ENCODE measurements at places on chromosomes 5 and 9.

GRCh38 chr9:16238623-16239138, 631.8 kb downstream of the BNC2 start:
- DNase-seq = no peak

GRCh38 chr5:115068239-115069086, 101.2 kb downstream of the TRIM36 start:
- DNase-seq = no peak

- DNase-seq = no peak
Measured at GRCh38 chr5:180649297-180650039, at the start of gene FLT4. TSS of gene FLT4 (minus strand) at chr5:180649600. CDS start at chr5:180649545, 55 bp downstream.

GRCh38 chr5:73174100-73174815, 1.3 kb downstream of the TMEM174 start:
- DNase-seq = no peak

GRCh38 chr9:33450621-33451146, 3.3 kb upstream of the AQP3 start:
- DNase-seq = no peak

DNA sequence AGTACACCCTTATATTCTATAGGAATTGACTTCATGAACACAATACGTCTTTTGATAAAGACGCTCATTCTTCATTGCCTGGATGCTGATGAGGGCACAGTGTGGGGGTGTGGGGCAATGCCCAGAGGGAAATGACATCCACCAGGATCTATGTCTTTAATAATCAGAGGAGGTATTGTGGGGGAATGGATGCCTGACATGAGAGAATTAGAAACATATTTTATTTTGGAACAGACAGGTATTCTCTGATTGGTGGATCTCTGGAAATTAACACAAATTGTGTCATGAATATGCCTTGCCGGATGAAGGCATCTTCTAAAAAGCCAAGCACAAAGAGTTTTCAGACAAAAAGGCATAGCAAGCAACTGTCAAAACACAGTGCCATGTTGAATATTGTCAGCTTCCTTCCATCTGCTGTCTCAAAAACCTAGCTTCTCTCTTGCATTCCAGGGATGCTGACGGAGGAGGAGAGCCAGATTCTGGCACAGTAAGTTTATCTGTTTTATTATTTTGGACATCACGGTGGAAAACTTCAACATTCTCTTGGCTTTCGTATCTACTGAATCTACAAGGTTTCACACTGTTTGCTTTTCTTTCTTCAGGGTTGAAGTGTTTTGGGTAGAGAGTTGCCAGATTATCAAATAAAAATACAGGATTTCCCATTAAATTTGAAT, 3.9 kb upstream of the C5orf58 start:
- DNase-seq = no peak

DNA sequence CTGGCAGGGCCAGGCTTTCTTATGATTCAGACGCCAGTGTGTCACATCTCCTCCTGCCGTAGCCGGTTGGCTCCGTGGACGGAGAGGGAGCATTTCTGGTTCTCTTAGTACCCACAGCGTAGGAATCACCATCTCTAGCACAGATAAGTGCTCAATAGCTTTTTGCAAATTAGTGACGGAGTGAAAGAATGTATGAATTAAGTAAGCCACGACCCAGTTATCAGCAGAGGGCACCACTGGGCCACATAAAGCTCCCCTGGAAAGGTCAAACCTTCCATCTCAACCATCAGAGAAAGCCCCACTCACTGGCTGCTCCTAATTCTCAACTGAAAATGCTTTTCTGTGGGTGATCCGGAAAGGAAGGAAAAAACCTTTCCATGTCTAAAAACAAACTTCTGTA, 317.0 kb upstream of the ADCY2 start:
- no peak for DNase-seq

DNA sequence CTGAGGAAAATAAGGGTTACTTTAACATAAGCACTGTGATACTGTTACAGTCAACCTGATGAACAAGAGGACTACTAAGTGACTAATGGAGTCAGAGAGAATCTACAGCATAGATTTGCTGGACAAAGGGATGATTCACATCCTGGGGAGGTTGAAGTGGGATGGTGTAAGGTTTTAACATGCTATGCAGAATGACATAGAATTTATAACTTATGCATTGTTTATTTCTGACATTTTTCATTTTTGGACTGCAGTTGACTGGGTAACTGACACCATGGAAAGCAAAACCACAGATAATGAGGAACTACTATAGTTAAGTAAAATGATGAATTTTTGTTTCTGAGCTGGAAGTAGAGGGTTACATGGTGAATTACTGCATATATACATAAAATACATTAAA, 389.2 kb downstream of the MAT2B start:
- DNase-seq = no peak

- no peak for DNase-seq
Measured at GRCh38 chr5:169350016-169350415, 49.1 kb upstream of the SLIT3 start.

DNA sequence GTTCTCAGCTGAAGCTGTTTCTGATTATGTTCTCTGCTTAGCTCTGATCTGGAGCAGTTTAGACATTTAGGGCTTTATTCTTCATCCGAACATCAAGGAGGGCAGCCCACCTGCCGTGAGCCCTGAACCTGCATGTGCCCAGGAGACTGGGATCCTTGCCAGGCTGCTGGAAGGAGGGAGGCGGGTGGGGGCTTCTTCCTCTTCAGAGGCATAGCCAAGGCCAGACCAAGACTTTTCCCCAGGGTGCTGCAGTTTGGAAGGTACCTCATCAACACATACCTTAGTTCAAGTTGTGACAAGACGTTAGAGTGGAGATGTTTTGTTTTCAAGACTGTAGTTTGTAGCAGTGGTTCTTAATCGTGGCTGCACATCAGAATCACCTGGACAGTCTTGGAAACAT, 64.9 kb downstream of the RALGPS1 start:
- DNase-seq = no peak

GRCh38 chr9:134371731-134372130, 45.5 kb downstream of the RXRA start:
- no peak for DNase-seq

GRCh38 chr9:116497095-116497890, 189.8 kb upstream of the TRIM32 start:
- no peak for DNase-seq

DNA sequence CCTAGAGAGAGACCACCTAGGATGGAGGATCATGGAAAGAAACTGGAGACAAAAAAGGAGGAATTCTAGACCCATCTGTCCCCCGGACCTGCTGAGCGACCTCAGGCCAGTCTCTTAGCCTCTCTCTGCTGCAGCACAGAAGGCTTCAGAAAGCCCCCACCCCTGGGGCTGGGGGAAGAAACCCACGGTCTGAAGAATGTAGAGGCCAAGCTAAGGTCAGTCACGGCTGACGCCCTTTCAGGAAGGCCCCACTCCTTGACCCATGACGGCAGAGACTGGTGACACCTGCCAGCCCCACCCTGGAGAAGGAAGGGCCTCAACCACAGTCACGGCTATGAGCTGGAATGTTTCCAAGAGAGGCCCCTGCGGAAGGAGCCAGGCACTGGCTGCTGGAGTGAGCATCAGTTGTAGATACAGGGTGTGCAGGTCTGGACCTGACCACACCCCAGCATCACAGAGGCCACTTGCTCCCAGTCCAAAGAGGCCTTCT, 120.5 kb upstream of the BOD1 start:
- DNase-seq = no peak

- no peak for DNase-seq
Measured at GRCh38 chr5:8729437-8729836, 816.4 kb downstream of the SEMA5A start.

- no peak for DNase-seq
Measured at GRCh38 chr5:23411200-23411599, 96.2 kb upstream of the PRDM9 start.

DNA sequence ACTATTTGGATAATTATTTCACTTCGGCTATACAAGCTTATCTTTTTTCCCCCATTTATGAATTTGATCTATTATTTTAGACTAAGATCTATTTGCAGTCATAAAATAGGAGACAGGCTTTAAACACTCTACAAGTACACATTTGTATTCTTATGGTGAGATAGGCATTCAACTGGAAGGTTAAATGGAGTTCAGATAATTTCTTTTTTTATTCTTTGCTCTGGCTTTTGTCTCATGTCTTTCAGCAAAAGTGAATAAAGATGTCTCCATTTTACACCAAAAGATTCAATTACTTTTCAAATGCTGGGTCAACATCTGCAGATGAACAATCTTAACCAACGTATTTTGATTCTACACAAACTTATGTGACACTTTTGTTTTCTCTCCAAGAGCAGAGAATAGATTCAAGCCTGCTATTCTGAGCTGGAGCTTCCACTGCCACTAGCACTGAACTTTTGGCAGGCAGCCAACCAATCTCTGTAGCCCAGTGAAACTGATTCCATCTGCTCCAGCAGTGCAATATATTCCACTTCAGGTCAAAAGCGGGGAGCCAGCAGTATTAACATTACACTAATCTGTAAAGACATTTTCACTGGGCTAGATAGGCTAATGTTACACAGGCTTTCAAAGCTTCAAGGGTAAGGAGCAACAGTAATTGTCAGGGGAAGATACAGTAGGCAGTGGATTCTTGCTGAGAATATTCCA, 452.0 kb upstream of the ZNF608 start:
- DNase-seq = no peak

- no peak for DNase-seq
Measured at GRCh38 chr5:141649972-141650371, 1.2 kb downstream of the FCHSD1 start.

DNA sequence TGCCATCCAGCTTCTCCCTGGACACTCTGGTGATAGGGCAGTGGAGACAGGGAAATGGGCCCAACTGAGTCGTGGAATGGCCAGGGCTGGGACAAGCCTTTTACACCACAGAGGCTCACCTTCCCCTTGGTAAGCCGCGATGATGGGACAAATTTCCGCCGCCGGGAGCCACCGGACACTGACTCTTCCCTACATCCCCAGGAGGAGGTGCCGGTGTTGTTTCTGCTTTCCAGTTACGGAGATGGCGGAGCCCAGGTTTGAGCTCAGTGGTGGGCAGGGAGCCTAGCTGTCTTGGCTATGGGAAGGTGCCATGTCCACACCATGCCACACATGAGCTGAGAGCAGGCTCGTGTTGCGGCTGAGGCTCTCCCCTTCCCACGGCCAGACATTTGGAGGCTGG, 19.9 kb upstream of the WNK2 start:
- DNase-seq = no peak

GRCh38 chr5:56350597-56351170, 117.6 kb upstream of the ANKRD55 start:
- DNase-seq = no peak

DNA sequence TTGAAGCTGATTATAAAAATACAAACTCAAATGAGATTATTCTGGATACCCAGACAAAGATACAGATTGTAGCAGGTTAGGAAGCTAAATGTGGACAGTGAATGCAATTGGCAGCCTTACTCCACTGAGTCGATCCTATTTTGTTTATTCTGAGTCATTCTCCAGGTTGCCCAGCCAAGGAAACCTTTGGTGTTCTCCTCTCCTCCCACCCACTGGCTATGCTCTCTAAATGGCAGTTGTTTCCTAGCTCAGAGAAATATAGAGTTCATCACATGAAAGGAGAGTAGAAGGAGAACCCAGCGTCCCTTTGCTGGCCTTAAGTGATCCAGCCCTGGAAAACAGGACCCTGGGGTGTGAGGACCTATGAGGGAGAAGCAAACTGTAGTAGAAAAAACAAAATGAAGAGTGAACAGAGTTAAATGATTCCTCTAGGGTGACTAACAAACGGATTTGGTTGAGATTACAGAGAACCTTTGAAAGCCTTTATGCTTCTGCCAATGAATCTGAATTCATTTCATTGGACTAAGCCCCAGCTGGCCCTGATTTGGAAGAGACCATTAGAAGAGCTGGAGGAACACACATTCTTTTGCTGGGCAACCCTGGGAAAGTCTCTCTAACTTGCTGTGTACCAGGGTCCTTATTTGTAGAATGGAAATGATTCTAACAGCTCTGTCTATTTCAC, 95.1 kb downstream of the BRINP1 start:
- no peak for DNase-seq

DNA sequence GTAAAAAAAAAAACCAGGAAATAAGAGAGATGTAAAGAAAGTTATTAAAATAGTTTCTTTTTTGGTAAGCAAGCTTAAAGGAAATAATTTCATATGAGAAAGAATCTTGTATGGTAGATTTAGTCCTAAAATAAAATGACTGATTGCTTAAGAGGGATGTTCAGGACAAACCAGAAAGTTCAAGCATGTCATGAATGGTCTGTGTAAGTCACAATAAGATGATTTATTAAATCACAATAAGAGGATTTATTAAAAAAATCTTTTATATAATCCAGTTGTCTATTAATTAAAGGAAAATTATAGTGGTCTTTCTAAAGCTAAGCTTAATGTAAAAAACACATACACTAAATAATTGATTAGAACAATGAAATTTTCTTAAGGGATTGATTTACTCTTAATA, 91.8 kb upstream of the OR13F1 start:
- no peak for DNase-seq

DNA sequence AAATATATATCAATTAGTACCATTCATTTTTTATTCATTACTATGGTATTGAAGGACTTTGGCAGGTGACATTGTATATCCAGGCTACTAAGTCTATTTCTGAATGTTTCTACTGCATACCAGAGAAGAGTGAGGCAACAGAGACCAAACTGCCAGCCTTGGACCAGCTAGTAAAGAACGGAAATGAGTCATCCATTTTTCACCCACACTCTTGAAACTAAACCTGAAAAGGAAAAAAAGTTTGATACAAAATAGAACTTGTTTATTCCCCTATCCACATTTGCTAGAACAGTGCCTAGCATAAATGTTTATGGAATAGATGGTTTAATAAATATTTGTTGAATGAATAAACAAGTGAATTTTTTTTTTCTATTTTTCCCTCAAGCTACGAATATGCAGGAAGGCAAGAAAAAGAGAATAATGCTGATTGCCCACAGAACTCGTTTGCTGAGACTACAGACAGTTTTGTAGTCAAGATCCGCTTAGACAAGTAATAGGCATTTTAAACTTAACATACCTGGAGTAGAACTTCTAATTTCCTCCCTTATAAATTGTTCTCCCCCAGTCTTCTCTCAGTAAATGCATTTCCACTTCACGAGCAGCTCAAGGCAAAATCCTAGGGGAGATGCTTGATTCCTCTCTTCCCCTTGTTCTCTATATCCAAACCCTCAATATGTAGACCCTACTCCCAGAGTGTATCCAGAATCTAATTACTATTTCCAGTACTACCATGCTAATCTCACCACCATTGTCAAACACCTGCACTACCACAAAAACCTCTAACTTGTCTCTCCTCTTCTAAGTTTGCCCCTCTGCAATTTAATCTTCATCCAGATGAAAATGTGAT, 146.2 kb upstream of the RASA1 start:
- DNase-seq = peak; percentile 37

All from stimulated activated CD4-positive, alpha-beta T cell treated with anti-CD3 and anti-CD28 coated beads, Interleukin-1b, Interleukin-23, amount 100 ng/mL, for 4 hours (primary cell).